ENCODE measurements at places on chromosomes 6 and 20.

DNA sequence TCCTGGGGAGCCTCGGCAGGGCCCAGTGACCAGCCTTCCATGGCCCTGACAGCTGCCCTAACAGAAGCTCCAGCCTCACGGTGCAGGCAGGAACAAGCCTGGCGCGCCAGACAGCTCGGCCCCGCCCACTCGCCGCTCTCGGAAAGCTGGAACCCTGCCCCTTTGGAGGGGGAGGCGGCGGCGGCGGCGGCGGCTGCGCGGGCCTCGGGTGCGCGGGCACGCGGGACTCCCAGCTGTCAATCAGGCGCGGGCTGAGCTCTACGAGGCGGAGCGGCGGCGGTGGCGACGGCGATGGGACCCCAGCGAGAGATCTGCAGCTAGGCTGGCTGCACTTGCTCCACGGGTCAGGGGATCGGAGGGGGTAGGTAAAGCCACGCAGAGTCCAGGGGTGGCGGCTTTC lies at the start of gene NRSN1:
Gene NRSN1, plus strand, starts transcription at position 236 of the 400 bp plus-strand sequence. CDS start 8,113 bp downstream, outside the sequence.
- peak; percentile 1 for DNase-seq

DNA sequence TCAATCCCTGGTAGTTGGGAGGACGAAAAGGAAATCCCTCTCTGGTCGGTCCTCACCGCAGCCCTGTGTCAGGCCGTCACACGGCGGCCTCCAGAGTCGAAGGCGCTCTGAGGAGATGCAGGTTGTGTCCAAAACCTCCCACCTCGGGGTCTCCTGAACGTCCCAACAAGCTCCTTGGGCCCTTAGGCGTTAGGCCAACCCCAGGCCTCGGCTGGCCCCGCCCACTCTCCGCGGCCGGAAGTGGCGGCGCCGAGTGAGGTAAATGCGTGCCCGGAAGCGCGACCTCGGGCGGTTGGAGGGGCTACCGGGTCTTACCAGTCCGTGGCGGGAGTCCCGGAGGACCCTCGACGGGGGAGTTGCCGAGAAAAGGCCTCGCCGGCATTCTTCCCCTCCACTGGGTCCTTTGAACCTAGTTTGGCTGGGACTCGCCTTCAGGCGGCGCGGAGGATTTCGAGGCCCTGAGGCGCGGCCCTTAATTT lies at the start of gene TDRD6:
Gene TDRD6, plus strand, starts transcription at position 267 of the 479 bp plus-strand sequence. CDS start 244 bp downstream, outside the sequence.
- no peak for DNase-seq

DNA sequence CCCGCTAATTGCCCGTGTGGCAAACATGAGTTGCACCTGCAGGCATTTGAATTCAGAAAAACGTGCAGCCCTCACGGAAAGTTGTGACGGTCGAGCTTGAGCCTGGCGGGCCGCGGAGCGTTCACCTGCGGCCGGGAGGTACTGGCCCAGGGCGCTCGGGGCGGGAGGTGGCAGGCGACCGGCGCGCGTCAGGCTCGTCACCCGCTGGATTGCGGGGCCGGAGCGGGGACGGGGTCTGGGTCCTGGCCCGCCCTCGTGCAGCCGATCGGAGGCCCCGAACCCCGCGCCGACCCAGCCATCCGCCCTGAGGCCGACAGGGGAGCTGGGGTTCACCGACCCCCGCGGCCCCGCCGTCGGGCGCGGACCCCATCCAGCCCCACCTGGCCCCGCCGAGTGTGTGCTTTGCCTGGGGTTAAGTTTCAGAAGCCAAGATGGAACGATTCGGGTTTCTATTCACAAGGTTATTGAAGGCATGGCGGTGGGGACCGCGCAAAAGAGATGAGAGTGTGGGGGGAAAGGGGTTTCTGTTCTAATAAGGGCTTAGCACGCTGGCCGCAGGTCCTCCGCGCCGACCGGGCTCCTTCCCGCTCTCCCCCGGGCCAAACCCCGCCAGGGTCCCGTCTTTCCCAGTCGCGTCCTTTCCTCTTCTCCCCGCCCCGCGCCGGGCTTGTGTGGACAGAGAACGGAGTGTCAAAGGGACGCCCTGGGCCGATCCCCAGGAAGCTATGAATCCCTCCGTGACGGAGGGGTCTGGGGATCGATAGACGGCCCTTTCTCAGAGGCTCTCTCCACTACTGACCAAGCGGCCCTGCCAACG lies 1.6 kb upstream of the HEY2 start:
- peak; percentile 37 for DNase-seq

GRCh38 chr6:117272032-117272866 lies 6.9 kb downstream of the VGLL2 start:
- no peak for DNase-seq

GRCh38 chr20:11301699-11302098 lies 616.0 kb upstream of the BTBD3 start:
- DNase-seq = no peak

- no peak for DNase-seq
Observed at GRCh38 chr6:89581689-89582088, 56.9 kb downstream of the LYRM2 start.

DNA sequence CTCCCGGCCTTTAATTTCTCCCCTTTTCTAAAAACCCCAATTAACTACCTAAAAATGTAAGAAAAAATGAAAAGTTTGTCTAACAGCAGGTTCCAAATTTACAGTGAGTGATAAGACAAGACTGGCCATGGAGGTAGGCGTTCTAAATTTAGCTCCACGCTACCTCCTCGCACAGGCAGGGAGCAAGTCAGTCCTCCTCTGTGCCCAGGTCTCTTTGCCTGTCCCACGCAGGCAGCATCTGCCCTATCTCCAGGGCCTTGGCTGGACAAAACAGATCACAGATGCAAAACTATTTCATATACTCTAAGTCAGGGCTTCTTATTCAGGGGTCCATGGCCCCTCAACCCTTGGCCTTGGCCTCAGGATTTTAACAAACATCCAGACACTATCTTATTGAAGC lies 98.0 kb upstream of the JARID2 start:
- DNase-seq = no peak
